ENCODE measurements at places on chromosomes 6 and 20. TPM values are rescaled to one million over a fixed set of nuclear protein-coding genes. Genes with fewer than 3 reads are reported as not detected.

DNA sequence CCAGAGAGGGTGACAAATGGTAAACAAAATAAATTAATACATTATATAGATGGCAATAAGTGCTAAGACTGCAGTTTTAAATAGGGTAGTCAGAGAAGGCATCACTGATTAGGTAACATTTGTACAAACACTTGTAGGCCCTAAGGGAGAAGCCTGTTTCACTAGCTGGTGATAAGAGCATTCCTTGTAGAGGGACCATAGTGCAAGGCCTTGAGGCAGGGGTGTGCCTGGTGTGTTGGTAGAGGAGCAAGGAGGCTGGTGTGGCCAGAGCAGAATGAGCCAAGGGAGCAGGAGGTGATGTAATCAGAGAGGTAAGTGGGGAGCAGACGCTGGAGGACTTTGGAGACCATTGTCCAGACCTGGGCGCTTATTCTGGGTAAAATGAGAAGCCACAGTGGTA, 70.7 kb downstream of the ANKRD6 start:
- no peaks in the 10 kb centered on the region for H3K4me1 ChIP-seq
- no peak for DNase-seq
- H3K4me3 ChIP-seq, result no peak overlapping the region
- H3K36me3 ChIP-seq, result no peaks in the 10 kb centered on the region
- no peaks in the 10 kb centered on the region for H3K27me3 ChIP-seq

YIPF3 gene
- total RNA-seq, result 128 TPM

- DNase-seq, result no peak
- no peak overlapping the region for H3K4me3 ChIP-seq
- no peaks in the 10 kb centered on the region for H3K27me3 ChIP-seq
- H3K4me1 ChIP-seq, result no peaks in the 10 kb centered on the region
- no peak overlapping the region for H3K27ac ChIP-seq
- no peaks in the 10 kb centered on the region for H3K36me3 ChIP-seq
Measured at GRCh38 chr6:27642744-27643456, 170.0 kb upstream of the ZNF184 start.

- H3K36me3 ChIP-seq, result no peaks in the 10 kb centered on the region
- no peak for DNase-seq
- no peak overlapping the region for H3K4me3 ChIP-seq
- H3K27me3 ChIP-seq, result no peaks in the 10 kb centered on the region
Measured at GRCh38 chr6:53330137-53330536, 18.6 kb downstream of the ELOVL5 start.

CTCFL gene
- 0.13 TPM for total RNA-seq
